Trophoblast cell (in vitro differentiated cells and primary cell): ENCODE measurements at places on chromosomes 13 and 19.

GRCh38 chr13:26558074-26558805 lies 757 bp downstream of the WASF3 start:
- no peak for DNase-seq
- peaks cover 7% of the 10 kb centered on the region for H3K27me3 ChIP-seq
- peaks cover 3% of the 10 kb centered on the region for H3K4me1 ChIP-seq
- peak overlapping the region; percentile 80 for H3K4me3 ChIP-seq
- H3K27ac ChIP-seq, result no peak overlapping the region
- H3K36me3 ChIP-seq, result no peaks in the 10 kb centered on the region

- H3K27ac ChIP-seq, result no peak overlapping the region
- no peaks in the 10 kb centered on the region for H3K4me1 ChIP-seq
- no peaks in the 10 kb centered on the region for H3K27me3 ChIP-seq
- no peak for DNase-seq
Observed at GRCh38 chr13:114204894-114205293, 25.8 kb downstream of the CFAP97D2 start.

DNA sequence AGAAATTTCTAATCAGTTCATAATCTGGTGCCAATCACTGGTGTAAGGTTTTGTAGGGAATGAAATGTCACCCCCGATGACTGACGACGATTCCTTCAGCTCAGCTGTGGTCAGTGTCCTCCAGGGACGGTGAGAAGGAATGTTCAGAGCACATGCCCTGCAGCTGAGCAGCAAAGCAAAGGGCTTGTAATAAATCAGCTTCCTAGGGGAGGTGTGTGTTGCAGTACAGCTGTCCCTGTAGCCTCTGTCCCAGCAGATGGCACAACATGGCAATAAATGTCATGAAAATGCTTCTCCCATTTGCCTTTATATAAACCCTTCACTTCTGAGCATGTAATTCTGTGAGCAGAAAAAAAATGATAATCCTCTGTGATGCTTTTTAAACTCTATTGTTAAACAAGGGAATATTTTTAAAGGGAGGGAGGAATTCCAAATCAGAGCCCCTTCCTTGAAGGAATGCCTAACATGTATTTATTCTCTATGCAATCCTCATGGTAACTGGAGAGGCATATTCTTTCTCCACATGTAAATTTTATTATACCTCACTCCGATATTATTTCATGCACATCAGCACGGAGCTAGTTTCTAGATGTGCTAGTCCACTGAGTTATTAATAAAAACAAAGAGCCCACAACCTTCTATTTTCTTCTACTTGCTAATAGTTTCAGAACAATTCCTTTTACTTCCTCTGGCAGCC lies 102.5 kb downstream of the FAM216B start:
- peaks cover 2% of the 10 kb centered on the region for H3K36me3 ChIP-seq
- peak; percentile 11 for DNase-seq
- no peak overlapping the region for H3K4me3 ChIP-seq
- H3K27me3 ChIP-seq, result no peaks in the 10 kb centered on the region

DNA sequence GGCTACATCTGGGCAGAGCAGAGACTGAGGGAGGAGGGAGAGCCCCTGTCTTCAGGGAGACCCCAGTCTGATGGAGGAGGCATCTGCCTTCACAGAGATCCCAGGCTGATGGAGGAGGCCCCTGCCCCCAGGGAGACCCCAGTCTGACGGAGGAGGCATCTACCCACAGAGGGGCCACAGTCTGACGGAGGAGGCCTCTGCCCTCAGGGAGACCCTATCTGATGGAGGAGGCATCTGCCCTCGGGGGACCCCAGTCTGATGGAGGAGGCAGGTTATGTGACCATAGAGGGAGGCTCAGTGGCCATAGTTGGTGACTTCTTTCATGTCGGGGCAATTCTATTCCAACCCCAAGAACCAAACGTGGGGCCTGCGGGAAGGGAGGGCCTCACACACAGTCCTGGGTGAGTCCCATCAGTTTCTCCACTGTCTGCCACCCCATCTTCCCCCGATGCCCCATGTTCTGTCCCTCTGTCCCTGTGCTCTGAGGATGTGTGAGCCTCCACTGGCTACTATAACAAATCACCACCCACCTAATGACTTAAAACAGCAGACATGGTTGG lies 14.3 kb downstream of the MISP start:
- no peaks in the 10 kb centered on the region for H3K27me3 ChIP-seq
- H3K4me3 ChIP-seq, result no peak overlapping the region
- H3K4me1 ChIP-seq, result peaks cover 9% of the 10 kb centered on the region
- no peak for DNase-seq

- H3K4me1 ChIP-seq, result peaks cover 47% of the 10 kb centered on the region
- no peak overlapping the region for H3K4me3 ChIP-seq
- no peaks in the 10 kb centered on the region for H3K27me3 ChIP-seq
Observed at GRCh38 chr13:110555601-110556223, 5.8 kb downstream of the RAB20 start.

DNA sequence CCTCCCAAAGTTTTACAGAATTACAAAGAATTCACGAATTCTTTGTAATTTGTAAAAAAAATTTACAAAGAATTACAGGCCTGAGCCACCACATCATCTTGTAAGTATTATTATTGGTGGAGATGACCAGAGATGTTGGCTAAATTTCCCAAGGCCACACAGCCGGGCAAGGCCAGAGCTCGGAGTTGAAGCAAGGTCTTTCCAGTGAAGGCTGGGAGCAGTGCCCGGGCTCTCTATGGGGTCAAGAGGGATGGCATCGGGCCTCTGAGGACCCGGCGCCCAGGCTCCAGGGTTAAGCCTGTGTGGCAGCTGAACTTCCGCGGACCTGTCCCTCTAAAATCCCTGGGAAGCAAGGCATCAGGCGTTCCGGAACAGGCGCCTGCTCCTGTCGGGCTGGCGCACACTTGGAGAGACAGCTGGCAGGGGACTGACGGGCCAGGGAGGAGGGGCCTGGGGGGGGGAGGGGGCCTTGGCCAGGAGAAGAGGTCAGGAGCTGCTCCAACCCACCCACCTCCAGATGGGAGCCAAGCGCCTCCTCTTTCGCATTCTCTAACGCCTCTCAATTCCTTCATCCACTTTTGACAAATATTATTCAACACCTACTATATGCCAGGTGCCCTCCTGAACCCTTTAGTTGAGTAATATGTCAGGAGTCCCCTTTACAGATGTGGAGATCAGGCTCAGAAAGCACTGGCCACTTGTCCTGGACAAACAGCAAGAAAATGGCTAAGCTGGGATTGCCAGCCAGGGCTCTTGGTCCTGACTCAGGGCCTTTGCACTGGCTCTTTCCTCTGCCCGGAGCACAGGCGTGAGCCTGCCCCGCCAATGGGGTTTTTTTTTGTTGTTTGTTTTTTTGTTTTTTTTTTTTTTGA lies 36.8 kb upstream of the SEMA6B start:
- no peaks in the 10 kb centered on the region for H3K36me3 ChIP-seq
- H3K27ac ChIP-seq, result no peak overlapping the region
- H3K27me3 ChIP-seq, result peaks cover 6% of the 10 kb centered on the region
- DNase-seq, result no peak
- no peak overlapping the region for H3K4me3 ChIP-seq

- H3K27me3 ChIP-seq, result no peaks in the 10 kb centered on the region
- H3K4me3 ChIP-seq, result no peak overlapping the region
- no peaks in the 10 kb centered on the region for H3K4me1 ChIP-seq
- no peaks in the 10 kb centered on the region for H3K36me3 ChIP-seq
- H3K27ac ChIP-seq, result no peak overlapping the region
- DNase-seq, result no peak
Observed at GRCh38 chr19:33746159-33746558, 50.5 kb upstream of the KCTD15 start.

- H3K4me1 ChIP-seq, result no peaks in the 10 kb centered on the region
- H3K4me3 ChIP-seq, result no peak overlapping the region
- no peaks in the 10 kb centered on the region for H3K27me3 ChIP-seq
- DNase-seq, result no peak
- no peaks in the 10 kb centered on the region for H3K36me3 ChIP-seq
Observed at GRCh38 chr13:33543089-33543459, 257.5 kb upstream of the STARD13 start.

DNA sequence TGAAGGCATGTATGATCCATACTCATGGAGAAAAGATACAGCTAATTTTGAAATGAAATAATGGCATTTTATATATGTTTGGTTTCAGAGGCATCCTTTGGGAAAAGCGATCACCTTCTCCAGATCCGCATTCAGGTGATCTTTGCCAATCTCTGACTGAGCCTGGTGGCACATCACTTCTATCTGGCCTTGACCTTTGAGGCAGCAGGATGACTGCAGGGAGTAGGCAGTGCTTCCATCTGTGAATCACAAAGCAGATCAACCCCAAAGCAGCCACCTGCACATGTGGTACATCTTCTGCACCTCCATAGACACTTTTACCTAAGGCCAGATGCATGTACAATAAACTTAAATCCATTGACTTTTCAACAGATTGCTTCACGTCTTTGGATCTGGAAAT lies 53.4 kb downstream of the SPATA13 start:
- no peaks in the 10 kb centered on the region for H3K36me3 ChIP-seq
- H3K27ac ChIP-seq, result no peak overlapping the region
- DNase-seq, result no peak
- no peak overlapping the region for H3K4me3 ChIP-seq

- H3K4me3 ChIP-seq, result no peak overlapping the region
- DNase-seq, result no peak
- H3K36me3 ChIP-seq, result peaks cover 3% of the 10 kb centered on the region
- H3K4me1 ChIP-seq, result no peaks in the 10 kb centered on the region
- H3K27me3 ChIP-seq, result no peaks in the 10 kb centered on the region
Observed at GRCh38 chr13:109755997-109756396, 30.4 kb downstream of the IRS2 start.

DNA sequence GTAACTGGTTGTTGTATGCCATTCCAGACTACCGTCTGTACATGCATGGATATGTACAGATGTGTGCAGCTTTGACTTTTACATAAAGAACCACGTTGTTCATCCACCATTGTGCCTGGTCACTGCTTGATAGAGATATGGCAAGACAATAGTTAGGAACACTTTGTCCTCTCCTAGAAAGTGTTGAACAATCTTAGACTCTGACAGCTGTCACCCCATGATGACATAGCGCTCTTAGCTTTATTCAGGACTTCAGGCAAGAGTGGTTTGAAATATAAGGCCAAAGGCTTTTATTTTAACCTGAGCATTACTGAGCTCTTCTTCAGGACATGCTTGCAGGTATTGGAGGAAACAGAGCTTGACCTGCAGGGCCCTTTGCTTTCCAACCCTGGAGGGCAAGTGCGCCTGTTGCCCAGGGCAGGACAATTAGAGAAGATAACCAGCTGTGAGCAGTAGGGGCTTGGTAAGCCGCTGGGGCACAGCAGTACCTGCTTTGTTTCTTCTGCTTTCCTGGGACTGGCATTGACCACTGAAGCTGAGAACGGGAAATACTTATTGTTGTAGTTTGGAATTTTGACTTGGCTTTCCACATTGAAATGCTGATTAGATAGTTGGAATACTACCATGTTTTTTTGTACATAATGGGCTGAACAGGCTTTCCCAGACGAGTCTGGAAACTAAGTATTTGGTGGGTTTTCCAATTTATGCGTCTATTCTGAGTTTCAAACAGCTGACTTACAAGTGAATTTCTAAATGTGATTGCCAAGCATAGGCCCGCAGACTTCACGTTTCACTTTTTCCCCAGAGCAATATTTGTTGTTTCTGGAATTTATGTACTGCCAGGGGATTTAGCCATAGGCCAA lies 51.1 kb downstream of the GARRE1 start:
- no peak overlapping the region for H3K27ac ChIP-seq
- peaks cover 7% of the 10 kb centered on the region for H3K36me3 ChIP-seq
- H3K4me1 ChIP-seq, result peaks cover 2% of the 10 kb centered on the region
- no peak overlapping the region for H3K4me3 ChIP-seq
- no peaks in the 10 kb centered on the region for H3K27me3 ChIP-seq

- peak overlapping the region; percentile 96 for H3K27ac ChIP-seq
- no peaks in the 10 kb centered on the region for H3K27me3 ChIP-seq
- H3K36me3 ChIP-seq, result no peaks in the 10 kb centered on the region
- peaks cover 9% of the 10 kb centered on the region for H3K4me1 ChIP-seq
Observed at GRCh38 chr13:41616151-41616550, 158.8 kb downstream of the RGCC start.

DNA sequence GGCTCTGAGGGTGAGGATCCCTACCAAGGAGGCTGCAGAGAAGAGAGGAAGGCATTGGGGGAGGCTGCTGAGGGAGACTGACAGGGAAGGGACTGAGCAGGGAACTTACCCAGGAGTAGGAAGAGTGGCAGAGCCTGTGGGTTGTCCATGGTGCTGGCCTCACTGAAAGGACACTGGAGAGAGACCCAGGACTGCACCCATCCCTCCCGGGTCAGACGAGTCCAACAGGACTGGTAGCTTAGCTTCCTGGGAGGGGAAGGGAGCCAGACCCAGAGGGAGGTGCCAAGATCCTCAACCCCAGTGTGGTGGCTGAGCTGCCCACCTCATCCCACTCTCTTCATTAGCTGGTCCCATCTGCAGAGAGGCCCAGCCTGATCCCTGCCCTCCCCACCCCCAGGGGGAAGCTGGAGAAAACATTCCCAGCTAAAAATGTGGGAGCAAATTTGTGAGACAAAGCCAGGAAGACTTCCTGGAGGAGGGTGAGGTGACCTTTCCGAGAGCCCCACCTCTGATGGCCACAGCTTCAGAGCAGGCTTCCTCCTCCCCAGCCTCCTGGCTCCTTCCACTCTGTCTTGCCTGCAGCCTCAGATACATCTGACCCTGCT lies at the start of gene VSIG10L:
VSIG10L (minus strand) TSS at position 164 of the 605 bp plus-strand sequence; CDS start at position 149, 15 bp downstream.
- peaks cover 9% of the 10 kb centered on the region for H3K27me3 ChIP-seq
- peaks cover 13% of the 10 kb centered on the region for H3K36me3 ChIP-seq
- no peak within 1 kb of the TSS for H3K27ac ChIP-seq
- no peak for DNase-seq
- H3K4me3 ChIP-seq, result no peak within 1 kb of the TSS
- peaks cover 7% of the 10 kb centered on the region for H3K4me1 ChIP-seq

DNA sequence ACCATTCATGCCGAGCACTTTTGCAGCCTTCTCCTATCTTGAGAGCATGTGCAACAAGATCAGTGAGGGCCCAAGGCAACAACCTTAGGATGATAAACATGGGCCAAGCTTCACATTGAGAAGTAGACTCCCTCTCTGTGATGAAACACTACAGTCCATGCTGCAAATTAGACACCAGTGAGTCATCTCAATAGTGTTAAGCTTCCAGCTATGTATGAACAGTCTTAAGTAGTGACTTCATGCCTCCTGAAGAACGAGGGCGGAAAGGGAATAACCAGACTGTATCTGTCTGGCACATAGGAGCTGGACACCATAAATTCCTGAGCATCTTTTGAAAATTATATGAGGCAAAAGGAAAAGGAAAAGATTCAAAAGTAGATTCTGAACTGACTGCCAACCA lies 309.9 kb upstream of the SLITRK1 start:
- no peaks in the 10 kb centered on the region for H3K27me3 ChIP-seq
- no peaks in the 10 kb centered on the region for H3K36me3 ChIP-seq
- no peak overlapping the region for H3K4me3 ChIP-seq
- no peak overlapping the region for H3K27ac ChIP-seq
- no peaks in the 10 kb centered on the region for H3K4me1 ChIP-seq

- no peaks in the 10 kb centered on the region for H3K36me3 ChIP-seq
- peaks cover 7% of the 10 kb centered on the region for H3K27me3 ChIP-seq
- no peaks in the 10 kb centered on the region for H3K4me1 ChIP-seq
- no peak for DNase-seq
Observed at GRCh38 chr19:41570179-41570578, 5.8 kb upstream of the CEACAM21 start.
